ENCODE measurements at places on chromosomes 16 and 17. TPM values are rescaled to one million over a fixed set of nuclear protein-coding genes. Genes with fewer than 3 reads are reported as not detected.

Gene KRT40
- total RNA-seq: not detected

GRCh38 chr16:1953734-1954133 is 755 bp downstream of the RPL3L start:
- no peak for DNase-seq

Gene GDPD1
- 4.9 TPM for total RNA-seq

DNA sequence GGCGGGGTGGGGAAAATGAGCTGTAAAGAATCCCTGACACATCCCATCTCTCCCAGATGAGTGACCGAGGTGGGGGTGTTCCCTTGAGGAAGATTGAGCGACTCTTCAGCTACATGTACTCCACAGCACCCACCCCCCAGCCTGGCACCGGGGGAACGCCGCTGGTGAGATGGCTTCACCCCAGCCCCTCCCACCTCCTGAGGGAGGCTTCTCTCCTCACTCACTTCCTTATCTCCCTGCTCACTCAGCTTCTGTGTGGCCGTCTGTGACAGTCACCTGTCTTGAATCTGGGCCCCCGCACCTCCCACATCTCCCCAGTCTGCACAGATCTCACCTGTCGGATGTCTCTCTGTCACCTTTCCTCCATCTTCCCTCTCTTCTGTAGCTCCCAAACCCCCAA is 13.4 kb downstream of the PDK2 start:
- no peak for DNase-seq

Gene CDH3
- total RNA-seq: not detected

- DNase-seq: no peak
These were observed 103.5 kb downstream of the STX8 start for GRCh38 chr17:9472094-9472493.

Gene TEDC2
- 15.2 TPM for total RNA-seq

DNA sequence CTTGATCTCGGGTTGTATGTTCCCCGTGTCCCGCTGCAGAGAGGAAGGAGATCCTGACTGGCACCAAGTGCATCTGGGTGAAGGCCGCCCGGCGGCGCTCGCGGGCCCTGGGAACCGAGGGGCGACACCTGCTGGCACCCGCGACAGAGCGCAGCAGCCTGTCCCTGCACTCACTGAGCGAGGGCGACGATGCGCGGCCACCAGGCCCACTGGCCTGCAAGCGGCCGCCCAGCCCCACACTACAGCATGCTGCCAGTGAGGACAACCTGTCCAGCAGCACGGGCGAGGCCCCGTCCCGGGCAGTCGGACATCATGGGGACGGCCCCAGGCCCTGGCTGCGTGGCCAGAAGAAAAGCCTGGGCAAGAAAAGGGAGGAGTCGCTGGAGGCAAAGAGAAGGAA is 7.5 kb downstream of the BTBD17 start:
- DNase-seq: no peak

DNA sequence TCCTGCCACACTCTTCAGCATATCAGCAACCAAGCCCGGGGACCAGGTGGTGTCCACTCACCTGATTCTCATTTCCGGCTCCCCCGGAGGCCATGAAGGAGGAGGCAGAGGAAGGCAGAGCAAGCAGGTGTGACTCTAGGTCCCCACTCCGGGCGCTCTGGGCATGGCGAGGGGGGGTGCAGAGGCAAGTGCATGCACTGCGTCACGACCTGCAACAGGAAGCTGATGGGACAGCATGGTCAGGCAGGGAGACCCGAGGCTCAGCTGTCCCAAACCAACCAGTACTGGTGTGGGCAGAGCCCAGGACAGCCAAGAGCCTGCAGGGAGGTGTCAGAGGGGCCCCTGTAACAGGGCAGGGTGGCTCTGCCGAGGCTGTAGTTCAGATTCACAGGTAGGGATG is 2.1 kb upstream of the ENGASE start:
- DNase-seq: no peak

DNA sequence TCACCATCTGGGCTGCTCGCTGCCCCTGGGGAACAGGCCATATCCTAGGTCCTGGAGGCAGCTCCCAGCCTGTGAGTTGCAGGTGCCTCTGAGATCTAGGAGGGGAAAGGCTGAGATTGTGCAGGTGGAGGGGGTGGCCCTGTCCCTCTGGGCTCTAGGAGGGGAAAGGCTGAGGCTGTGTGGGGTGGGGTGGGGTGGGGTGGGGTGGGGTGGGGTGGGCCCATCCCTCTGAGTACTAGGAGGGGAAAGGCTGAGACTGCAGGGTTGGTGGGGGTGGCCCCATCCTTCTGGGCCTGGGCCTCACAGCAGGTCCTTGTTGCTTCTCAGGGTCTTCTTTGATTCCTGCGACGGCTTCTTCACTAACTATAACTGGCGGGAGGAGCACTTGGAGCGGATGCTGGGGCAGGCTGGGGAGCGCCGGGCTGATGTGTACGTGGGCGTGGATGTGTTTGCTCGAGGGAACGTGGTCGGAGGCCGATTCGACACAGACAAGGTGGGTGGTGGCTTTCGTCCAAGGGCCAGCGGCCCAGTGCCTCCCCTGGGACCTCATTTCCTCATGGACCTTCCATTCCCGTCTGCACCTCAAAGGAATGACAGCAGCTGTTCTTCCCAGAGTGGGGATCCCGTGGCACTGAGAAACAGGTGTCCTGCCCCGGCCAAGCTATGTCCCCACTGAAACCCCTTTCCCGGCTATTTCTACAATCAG is 7.1 kb downstream of the ENGASE start:
- DNase-seq: no peak

Gene TVP23A
- total RNA-seq: not detected

Gene MYH13
- not detected for total RNA-seq

DNA sequence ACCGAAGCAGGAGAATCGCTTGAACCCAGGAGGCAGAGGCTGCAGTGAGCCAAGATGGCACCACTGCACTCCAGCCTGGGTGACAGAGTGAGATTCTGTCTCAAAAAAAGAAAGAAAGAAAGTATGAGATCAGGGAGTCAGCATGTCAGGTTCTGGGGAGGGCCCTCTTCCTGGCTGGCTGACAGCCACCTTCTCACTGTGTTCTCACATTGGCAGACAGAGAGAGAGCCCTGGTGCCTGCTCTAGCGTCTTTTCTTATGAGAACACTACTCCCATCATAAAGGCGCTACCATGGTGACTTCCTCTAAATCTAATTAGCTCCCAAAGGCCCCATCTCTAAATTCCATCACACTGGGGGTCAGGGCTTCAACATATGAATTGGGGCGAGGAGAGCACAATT is 27.6 kb upstream of the RBBP6 start:
- no peak for DNase-seq

- DNase-seq: no peak
These were observed 44.9 kb upstream of the TRAP1 start for GRCh38 chr16:3762107-3762750.

GRCh38 chr17:7248796-7249195 is 2.7 kb downstream of the CTDNEP1 start:
- DNase-seq: no peak

- no peak for DNase-seq
These were observed 96.0 kb upstream of the SIAH1 start for GRCh38 chr16:48481211-48481610.

- no peak for DNase-seq
These were observed 55.9 kb downstream of the TMEM100 start for GRCh38 chr17:55666806-55667205.

Gene CDH1
- total RNA-seq: not detected

Gene ADGRG3
- total RNA-seq: not detected

- DNase-seq: no peak
These were observed 2.3 kb downstream of the E2F4 start for GRCh38 chr16:67194260-67194659.

Measured in endothelial cell of umbilical vein (primary cell).